ENCODE measurements at places on chromosomes 4 and X.

DNA sequence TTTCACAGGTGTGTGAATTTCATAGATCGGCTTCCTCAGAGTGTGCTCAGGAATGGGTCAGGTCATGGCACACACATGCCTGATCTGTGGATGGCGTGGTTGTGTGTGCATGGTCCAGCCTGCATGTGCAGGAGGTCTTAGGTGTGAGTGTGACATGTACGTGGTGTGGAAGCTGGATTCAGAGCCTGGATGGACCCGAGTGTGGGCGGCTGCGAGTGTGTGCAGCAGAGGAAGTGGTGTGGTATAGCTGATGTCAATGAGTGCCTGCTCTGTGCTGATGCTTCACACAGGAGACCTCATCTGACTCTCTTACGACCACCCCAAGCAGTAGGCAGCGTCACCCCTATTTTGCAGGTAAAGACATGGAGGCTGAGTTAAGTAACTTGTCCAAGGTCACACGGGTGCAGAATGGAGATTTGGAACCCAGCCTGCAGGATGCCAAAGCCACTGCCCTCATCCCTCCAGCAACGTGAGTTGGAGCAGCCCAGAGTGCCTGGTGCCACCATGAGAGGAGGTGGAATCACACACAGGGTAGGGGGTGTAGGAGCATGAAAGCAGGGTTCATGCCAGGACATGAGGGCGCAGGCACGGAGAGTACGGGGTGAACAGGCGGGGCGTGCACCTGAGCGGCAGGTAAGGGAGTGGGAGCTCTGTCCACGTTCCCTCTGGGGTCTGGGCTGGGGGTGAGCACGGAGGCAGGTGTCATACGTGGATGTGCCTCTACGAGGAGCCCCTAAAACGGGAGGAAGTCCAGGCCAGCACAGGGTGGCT, 24.2 kb upstream of the C4orf50 start:
- no peak for DNase-seq

DNA sequence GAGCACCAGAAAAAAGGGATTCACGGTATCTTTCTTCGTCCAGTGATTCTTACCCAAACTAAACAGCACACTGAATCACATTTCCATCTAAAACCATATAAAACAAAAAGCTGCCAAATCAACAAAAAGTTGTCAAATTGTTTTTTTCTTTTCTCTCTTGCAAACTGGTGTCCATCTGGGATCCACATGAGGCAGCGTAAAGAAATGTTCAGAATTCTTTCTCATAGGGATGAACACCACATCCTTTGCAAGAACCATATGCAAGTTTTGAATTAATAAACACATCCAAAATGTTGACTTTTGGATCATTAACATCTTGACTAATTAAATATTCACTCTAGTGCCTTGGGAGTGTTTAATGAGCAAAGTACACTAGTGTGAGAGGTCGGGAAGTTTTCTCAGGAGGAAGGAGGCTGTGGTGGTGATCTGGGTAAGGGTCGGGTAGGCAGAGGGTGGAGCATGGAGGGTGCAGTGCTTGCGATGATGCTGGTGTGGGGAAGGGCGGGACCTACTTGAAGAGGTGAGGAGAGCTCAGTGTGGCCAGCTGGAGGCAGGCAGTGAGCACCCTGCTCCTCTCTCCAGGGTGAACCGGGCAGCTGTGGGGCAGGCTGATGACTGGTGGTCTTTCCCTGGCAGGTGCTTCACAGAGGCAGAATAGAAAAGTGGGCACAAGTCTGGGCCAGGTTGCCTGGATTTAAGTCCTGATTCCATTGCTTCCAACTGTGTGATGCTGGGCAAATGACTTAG, 72.8 kb downstream of the NSUN7 start:
- no peak for DNase-seq

- no peak for DNase-seq
Measured at GRCh38 chr4:159232465-159233106, 129.7 kb downstream of the RAPGEF2 start.

DNA sequence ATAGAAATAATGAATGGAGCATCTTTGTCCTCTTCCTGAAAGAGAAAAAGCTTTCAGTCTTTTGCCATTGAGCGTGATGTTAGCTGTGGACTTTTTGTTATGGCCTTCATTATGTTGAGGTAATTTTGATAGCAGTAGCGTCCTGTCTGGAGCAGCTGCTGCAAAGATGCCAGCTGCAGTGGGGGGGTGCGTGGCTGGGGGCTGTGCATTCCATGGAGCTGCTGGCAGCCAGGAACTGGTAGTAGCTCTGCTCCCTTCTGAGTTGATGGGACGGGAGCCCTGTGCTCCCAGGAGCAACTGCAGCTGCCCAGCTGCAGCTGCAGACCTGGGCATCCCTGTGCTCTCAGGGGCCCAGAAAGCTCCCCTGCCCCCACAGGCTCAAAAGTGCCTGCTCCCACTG, 50.4 kb downstream of the CCDC160 start:
- DNase-seq = no peak

DNA sequence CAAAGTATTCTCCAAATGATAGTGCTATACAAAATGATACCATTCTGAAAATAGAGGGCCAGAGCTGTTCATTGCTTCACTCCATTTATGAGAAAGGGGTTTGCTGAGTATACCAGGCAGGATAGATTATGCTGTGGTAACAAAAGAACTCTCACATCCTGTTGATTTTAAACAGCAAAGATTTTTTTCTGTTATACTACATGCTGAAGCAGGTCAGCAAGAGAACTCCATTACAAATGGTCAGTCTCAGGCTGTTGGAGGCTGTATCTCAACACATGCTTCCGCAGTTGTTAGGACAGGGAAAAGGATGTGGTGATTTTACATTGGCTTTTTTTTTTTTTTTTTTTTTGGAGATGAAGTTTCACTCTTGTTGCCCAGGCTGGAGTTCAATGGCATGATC, 13.7 kb upstream of the KLHL5 start:
- no peak for DNase-seq

- DNase-seq = no peak
Measured at GRCh38 chrX:112968351-112969133, 127.9 kb upstream of the AMOT start.

DNA sequence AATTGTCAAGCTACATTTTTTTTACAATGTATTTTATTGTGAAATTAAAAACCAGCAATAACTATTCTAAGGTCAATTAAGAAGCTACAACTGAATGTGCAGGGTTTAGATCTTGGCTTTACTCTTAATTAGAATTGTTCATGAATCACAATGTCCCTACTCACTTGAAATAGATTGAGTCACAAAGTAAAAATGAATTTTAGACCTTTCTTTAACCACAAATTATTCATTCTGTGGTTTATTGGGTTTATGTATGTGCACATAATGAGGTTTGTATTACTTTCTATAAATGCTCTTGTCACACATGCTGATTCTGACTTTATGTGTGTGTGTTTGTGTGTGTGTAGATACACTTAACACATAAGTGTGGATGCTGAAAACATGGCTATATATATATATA, 647.0 kb upstream of the AADAT start:
- DNase-seq = no peak

DNA sequence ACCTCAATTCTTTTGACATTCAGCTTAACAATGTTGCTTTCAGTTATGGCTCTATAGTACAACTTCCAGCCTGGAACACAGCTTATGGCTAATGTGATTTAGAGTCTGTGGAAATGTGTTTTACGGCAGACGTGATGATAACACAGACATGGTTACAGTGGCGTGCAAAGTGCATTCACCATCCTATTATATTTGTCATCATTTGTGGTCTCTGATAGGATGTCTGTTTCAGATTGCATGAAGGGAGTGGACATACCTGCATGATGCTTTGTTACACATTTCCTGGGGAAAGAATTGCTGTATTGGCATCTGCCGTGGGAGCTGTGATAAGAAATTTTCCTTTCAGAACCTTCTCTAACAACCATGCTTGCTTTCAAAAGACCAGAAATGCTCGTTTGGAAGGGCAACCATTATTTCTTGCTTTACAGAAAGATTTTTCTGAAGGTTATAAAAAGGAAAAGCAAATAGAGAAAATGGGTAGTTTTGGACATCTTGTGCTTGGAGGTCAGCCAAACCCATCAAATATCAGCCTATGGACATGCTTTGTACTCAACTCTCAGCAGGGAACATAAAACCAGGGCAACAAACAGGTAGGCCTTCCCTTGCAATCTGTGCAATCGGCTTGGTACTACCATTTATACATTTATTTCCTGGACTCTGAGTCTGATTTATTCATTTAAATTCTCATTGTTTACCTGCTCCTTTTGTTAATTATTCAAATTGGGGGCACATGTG, 273.9 kb downstream of the TLL1 start:
- DNase-seq = no peak

GRCh38 chr4:55817691-55818090, 1.9 kb upstream of the EXOC1L start:
- no peak for DNase-seq

- no peak for DNase-seq
Measured at GRCh38 chrX:119693996-119694451, 1.1 kb upstream of the SEPTIN6 start.

DNA sequence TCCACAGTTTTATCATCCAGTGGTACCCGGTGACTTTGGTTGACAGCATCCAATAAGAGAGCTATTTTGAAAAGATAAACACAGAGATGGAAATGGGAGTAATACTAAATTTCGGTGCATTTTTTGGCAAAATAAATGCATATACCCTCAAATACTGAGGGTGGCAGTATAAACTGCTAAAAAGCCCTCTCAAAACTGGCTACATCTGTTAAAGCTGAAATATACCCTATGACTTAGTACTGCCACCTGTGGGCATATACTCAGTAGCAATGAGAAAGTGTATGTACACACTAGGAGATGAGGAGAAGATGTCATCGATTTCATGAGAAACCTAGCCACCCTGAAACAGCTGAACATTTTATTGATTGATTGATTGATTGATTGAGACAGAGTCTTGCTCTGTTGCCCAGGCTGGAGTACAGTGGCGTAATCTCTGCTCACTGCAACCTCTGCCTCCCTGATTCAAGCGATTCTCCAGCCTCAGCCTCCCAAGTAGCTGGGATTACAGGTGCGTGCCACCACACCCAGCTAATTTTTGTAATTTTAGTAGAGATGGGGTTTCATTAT, 12.2 kb upstream of the TMEM128 start:
- peak; percentile 11 for DNase-seq

DNA sequence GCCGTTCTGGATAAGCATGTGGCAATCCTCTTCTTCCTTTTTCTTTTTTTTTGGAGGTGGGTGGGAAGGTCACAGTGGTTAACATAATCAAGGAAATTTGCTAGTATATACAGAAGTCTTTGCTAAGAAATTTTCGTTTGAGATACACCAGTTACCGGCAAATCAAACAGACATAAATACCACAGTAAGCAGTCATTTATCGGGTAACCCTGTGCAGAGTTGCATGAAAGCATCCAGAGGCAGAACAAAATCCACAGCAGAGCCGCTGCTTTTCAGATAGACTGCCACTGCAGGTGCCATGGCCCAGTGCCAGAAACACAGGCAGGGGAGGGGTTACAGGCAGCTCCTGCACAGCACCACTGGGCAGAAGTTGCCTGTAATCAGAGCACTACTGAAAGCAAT, 179.1 kb upstream of the MAB21L2 start:
- DNase-seq = no peak

- no peak for DNase-seq
Measured at GRCh38 chr4:106039796-106040195, 144.5 kb downstream of the NPNT start.

- DNase-seq = no peak
Measured at GRCh38 chr4:100189820-100190642, at the start of gene DDIT4L. Gene DDIT4L (minus strand): TSS chr4:100190468. CDS start chr4:100189983, 485 bp downstream.

GRCh38 chr4:171849686-171850222, 36.5 kb downstream of the GALNTL6 start:
- no peak for DNase-seq

DNA sequence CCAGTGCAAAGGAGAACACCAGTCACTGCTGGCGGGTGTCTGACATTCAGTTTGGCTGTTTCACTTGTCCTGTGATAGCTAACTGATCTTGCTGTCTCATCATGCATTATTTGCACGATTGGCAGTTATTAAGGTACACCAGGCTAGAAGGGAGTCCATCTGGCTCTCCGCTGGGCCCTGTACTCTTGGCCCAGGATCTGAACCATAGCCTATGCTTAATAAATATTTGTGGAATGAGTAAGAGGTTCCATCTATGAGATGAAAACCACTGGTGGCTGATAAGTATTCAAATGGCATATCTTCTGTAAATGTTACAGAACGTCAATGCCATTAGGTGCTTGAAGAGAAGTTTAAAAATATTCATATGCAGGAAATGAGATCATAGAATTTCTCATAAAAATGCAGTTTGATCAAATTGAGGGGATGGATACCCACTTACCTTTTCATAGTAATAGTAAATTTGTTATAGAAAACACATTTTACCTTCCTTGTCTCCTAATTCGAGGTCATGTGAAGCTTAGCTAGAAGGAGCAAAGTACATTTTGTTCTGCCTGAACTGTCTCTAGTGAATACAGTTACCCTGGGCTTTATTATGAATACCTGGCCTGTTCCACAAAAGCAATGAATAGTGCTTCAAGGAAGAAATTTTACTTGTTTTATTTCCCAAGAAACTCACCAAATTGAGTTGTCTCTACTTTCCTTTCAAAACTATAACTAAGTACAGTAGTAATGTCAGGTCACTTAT, 213.5 kb downstream of the CBR4 start:
- DNase-seq = no peak

DNA sequence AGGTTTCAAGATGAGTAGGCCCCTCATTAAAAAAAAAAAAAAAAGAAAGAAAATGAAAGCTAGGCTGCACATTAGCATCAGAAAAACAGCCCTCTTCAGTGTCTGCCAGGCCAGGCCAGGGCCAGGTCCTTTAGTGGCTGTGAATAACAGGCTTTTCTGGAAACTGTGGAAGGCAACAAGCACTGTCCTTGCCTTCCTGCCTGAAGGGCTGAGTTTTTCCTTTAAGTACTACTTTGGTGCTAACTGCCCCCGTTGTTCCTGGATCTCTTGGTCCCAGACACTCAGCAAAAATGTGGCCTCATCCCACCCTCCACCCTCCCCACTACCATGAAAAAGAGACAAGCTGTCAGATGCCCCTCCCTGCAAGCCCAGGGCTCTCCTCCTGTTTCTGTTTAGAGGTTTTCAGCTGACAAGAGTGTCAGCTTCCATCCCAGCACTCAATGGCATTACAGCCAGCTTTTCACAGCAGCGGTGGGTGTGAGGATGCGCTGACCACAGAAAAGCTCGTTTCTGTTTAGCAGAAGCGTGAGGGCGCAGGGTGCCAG, 174.2 kb downstream of the NHS start:
- DNase-seq = no peak

- DNase-seq = no peak
Measured at GRCh38 chr4:85946821-85947220, 413.0 kb downstream of the MAPK10 start.

DNA sequence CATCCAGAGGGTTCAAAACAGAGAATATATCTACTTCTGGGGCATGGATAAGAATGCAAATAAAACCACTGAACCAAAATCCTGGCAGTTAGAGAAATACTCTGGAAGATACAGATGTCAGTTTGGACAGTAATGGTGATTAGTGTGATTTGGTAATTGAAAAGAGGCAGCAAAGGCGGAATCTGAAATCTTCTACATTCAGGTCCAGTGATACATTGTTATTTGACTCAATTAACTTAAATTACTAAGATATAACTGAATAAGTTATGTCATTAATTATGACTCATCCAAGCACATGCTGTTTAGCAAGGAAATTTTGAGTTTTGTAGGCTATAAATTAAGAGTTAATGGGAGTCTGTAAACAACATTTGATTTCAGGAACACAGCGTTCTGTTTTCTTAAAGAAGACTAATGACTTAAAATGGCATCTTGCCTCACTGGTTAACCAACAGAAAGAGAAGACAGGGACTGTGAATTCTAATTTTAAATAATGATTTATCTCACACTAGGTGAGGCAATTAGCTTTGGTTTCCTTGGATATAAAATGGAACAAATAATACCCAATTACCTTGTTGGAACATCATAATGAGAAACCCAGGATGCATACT, 937.1 kb downstream of the PDHA2 start:
- DNase-seq = no peak

GRCh38 chr4:114249561-114249960, 270.1 kb upstream of the ARSJ start:
- DNase-seq = no peak
